T-cell (primary cell): ENCODE measurements at places on chromosomes 12 and 14. TPM values are rescaled to one million over a fixed set of nuclear protein-coding genes. Genes with fewer than 3 reads are reported as not detected.
A peak's percentile ranks its signal among the peaks of the same experiment; 100 is the strongest.

SLCO1B1 gene
- not detected for total RNA-seq

KRT74 gene
- total RNA-seq, result not detected

- H3K4me3 ChIP-seq, result no peak overlapping the region
- H3K27me3 ChIP-seq, result no peaks in the 10 kb centered on the region
- no peaks in the 10 kb centered on the region for H3K36me3 ChIP-seq
- no peak overlapping the region for H3K27ac ChIP-seq
- no peaks in the 10 kb centered on the region for H3K4me1 ChIP-seq
- DNase-seq, result no peak
Measured at GRCh38 chr12:46661110-46661845, 164.5 kb downstream of the SLC38A4 start.

GRCh38 chr12:54195737-54196347, 7.1 kb upstream of the SMUG1 start:
- H3K4me1 ChIP-seq, result peaks cover 9% of the 10 kb centered on the region
- no peak overlapping the region for H3K4me3 ChIP-seq
- DNase-seq, result peak; percentile 39
- no peak overlapping the region for H3K27ac ChIP-seq
- peaks cover 6% of the 10 kb centered on the region for H3K27me3 ChIP-seq

- no peaks in the 10 kb centered on the region for H3K36me3 ChIP-seq
- no peak overlapping the region for H3K4me3 ChIP-seq
- H3K4me1 ChIP-seq, result peaks cover 19% of the 10 kb centered on the region
- DNase-seq, result peak; percentile 9
- no peaks in the 10 kb centered on the region for H3K27me3 ChIP-seq
Measured at GRCh38 chr14:52918486-52918885, 32.4 kb downstream of the FERMT2 start.
